Hippocampal formation (tissue), 2 donors: ENCODE measurements at places on chromosomes 7 and 10.

DNA sequence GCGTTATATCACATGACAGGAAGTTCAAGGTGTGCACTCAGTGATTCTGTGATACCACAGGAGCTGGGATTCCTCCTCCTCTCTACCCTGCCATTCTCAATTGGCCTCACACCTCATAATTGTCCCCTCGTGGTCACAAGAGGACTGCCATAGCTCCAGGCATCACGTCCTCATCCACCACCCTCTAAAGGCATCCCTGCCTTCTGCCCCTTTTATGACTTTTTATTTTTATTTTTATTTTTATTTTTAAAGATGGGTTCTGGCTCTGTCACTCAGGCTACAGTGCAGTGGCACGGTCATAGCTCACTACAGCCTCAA, 47.0 kb downstream of the PDGFA start:
- DNase-seq = no peak

DNA sequence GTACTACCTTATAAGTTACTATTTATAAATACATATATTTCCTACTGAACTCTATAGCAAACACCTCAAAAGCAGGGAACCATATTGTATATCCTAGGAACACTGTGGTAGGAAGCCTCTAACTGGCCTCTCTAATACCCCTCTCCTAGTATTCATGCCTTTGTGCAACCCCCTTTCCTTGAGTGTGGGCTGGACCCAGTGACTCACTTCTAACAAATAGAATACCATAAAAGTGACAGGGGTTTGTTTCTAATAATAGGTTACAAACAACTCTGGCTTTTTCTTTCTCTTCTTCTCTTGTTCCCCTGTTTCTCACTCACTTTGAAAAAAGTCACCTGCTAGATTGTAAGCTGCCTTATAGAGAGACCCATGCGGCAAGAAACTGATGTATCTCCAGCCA, 51.6 kb upstream of the MACC1 start:
- no peak for DNase-seq

DNA sequence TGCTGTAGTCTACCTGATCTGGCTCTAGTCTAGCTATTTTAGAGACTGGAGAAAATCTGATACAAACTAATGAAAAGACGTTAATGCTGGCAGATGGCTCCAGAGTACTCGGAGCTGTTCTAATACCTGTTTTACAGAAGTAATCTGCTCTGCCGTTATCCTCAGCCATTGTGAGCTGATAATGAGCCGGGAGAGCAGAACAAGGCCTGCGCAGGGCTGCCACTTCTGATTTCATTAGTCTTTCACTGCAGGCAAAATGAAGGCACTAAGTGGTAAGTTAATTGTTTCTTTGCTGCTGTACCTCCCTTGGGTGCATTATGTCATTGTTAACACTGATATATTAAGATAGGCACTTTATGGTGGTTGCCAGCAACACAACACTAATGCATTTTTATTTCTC, 456.4 kb upstream of the PFKP start:
- DNase-seq = no peak

- no peak for DNase-seq
Measured at GRCh38 chr7:40419806-40420205, 285.0 kb downstream of the SUGCT start.

GRCh38 chr7:94618126-94618525, 37.8 kb downstream of the SGCE start:
- DNase-seq = no peak

DNA sequence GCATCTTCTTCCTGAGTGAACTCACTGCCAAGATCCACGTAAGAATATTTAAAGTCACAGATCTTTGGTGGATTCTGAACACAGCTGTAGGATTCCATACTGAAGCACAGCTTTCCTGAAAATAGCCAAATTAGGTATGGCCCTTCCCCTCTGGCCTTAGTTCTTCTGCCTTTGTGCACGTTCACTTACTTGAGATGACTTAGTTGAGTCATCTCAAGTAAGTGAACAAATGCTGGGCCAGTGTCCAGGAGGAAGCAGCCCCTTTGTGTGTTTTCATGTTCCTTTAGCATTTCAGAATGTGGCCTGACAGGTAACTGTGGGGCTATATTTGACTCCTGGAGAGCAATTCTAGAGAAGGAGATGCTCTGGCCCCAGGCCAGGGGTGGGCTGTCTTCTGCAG, 51.5 kb downstream of the CCNY start:
- no peak for DNase-seq

GRCh38 chr7:131007439-131008330, 273.7 kb upstream of the KLF14 start:
- DNase-seq = no peak

GRCh38 chr7:39667341-39667923, 44.1 kb downstream of the RALA start:
- no peak for DNase-seq

- DNase-seq = no peak
Measured at GRCh38 chr7:23105086-23105643, 420 bp upstream of the KLHL7 start.

GRCh38 chr7:123864966-123865365, 20.0 kb downstream of the HYAL4 start:
- no peak for DNase-seq

DNA sequence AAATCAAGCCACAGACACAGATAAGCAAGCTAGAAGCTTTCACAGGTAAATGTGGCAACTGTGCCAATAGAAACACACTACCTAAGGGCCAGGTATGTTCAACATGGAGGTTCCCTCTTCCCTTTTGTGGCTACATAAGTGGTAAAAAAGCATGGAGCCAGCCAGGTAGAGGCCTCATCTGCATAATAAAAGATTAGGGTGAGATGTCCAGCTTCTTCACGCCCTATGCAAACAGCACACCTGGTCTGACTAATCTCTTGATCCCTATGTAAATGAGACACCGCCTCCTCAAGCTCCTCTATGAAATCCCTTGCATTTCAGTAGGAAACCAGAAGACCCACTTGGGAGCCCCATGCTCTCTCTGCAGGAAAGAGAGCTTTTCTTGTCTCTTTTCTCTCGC, 282.2 kb downstream of the NEBL start:
- no peak for DNase-seq

DNA sequence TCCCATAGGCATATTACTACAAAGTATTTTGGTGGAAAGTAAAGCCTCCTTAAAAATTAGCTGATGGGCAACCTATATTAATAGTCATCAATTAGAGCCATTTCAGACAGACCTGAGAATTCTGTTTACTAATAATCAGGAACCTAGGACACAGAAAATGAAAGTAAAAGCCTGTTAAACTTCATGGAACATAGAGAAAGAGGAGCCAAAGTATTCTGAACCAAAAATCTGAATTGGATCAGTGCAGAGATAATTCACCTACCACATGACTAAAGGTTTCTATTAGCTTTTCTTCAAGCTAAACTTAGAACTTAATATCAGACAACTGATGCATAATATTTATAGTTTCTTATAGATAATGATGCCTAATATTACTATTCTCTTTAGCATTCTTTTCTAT, 204.5 kb upstream of the RHOBTB1 start:
- DNase-seq = no peak

GRCh38 chr7:105149827-105150226, 135.8 kb downstream of the KMT2E start:
- no peak for DNase-seq

DNA sequence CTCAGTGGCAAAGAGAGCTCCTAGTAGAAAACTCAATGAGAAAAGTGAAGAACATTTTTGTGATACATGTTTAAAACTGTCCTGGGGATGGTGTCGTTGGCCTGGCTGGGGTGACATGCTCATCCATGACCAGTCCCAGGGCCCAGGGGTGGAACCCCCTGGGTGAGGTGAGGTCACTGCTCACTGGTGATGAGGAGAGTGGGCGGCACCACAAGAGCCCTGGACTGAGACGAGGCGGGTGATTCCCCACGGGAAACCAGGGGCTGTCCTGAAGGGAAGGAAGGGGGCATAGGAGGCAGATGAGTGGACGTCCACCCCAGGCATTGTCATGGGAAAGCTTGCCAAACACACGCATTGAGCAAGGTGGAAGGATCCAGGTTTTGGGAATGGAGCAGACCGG, 54.6 kb downstream of the HTR5A start:
- DNase-seq = no peak

DNA sequence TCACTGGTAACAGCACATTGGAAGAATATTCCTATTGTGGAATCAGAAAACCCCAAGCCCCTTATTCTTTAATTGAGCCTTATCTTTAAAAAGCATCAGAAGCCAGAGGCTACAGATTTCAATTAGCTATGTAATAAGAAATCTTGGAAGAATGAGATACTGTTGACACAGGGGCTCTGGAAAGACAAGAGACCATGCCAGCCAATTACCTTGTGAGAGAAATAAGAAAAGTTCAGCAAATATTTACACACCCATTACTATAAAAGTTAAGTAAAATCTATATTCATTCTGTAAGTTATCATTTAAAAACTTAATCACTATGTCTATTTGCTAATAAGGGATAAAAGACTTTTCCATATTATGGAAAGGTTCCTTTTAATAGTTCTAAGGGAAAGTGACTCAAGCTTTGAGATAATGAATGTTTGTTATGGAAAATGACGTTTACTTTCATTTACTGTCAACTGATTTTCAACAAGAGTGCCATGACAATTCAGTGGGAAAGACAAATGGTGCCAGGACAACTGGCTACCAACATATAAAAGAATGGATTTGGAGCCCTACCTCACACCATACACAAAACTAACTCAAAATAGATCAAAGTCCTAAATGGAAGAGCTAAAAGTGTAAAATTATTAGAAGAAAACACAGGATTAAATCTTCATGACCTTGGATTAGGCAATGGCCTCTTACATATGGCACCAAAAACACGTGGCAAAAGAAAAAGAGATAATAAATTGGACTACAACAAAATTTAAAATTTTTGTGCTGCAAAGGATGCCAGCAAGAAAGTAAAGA, 28.3 kb downstream of the ZFAND2A start:
- DNase-seq = no peak

DNA sequence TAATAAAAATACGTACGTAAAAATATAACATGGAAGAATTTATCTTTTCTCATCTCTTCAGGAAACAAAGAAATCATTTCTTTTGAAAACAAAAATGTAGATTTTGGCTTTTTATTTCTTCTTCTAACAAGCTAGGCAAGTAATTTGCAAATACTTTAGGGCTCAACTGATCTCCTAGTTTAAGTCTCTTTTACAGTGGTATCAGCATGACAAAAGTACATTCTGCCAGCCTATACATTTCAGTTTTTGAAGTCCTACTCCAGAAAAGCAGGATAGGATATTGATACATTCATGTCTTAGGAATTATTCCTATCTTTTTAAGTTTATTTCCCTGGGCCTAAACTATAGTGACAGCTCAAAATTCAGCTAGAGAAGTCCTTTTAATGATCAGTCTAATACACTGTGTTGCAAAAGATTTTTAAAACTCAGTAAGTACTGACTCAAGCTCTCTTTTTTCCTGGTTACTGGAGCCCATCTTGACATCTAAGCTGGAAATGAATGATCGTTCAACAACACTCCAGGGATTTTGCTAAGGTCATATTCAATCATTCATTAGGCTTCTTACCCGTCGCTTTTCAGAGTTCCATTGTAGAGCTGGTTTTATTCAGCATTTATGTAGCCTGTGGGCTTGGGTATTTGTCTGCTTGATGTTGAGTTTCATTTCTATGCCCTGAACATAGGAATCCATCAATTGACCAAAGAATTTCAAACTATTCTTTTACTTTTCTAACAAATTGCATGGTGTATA, 12.2 kb upstream of the FAM53B start:
- DNase-seq = no peak

GRCh38 chr7:92043637-92044036, 90.6 kb downstream of the CYP51A1 start:
- DNase-seq = no peak

- no peak for DNase-seq
Measured at GRCh38 chr10:79165070-79165778, 96.5 kb downstream of the ZMIZ1 start.
